ENCODE measurements at places on chromosomes 7 and 10.

DNA sequence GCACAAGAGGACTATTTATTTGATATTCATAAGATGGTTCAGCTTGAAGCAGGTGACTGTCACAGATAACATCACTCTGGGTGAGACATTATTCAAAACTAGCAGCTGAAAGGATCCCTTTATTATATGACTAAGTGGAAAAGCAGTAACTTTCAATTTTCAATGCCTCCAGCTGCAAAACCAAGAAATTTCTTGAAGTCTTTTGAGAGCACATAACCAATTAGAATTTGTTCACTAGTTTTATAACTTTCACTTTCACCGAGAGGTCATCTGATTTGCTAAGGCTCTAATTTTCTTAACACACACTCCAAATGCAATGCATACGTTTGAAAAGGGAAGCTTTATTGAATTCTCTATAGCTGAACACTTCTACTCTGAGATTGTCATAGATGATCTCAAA lies 88.6 kb upstream of the KLF14 start:
- DNase-seq = no peak

DNA sequence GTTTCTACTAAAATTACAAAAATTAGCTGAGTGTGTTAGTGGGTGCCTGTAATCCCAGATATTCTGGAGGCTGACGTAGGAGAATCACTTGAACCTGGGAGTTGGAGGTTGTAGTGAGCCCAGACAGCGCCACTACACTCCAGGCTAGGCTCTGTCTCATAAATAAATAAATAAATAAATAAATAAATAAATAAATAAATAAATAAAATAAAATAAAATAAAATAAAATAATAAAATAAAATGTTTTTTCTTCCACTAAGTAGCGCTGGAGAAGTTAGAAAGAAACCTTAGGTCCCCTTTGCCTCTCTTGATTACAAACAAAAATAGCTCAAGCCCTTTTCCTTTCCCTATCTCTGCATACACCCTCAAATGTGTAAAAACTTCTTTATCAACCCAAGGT lies 525.9 kb downstream of the IPMK start:
- no peak for DNase-seq

- no peak for DNase-seq
These were observed 159.7 kb downstream of the GNAI1 start for GRCh38 chr7:80294346-80294745.

DNA sequence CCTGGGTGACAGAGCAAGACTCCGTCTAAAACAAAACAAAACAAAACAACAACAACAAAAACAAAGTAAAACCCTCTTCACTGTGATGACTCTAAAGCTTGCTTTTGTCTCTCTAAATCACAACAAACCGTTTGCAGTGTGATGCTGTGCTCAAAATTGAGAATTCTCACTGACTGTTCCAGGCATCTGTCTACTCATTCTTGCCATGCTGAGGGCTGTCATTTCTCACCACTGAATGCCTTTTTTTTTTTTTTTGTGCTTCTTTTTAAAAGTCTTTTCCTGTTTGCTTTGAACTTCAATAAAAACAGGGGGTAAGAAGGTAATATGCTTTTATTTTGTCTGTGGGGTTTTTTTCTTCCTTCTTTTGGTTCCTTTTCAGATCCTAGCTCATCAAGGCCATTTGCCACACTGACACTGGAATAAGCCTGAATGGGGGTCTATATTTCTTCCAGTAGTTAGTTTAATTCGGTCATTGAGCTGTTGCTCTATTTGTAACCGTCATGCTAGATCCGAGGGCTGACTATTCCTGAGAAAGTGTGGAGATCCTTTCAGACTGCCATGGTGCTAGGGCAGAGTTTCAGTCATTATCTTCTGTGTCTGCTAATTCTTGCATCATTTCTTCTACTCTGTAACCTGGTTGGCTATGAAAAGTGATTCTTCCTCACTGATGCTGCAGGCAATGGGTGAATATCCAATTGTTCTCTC lies 10.6 kb downstream of the FAS start:
- no peak for DNase-seq

DNA sequence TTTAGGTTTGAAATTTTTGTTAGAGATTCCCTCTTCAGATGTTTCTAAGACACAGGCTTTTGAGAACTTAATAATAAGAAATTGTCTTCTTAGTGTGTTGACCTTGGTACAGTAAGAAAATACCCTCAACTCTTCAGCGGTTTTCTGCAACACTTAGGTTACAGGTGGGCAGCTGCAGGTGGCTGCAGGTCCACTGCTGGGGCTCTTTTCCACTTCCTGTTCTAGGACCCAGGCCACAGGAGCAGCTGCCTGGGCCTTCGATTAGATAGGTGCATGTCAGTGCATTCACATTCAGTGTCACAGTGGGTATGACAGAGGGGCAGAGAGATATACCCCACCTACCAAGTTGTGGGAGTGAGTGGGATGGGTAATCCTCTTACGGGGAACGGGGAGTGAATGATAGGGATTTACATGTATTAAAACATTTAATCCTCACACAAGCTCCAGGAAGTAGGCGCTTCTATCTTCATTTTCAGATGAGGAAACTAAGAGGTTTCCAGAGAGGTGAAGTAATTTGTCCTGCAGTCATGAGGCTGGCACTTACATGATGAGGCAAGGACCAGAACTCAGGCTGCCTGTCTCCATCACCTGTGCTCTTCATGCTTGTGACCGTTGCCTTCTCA lies 20.2 kb upstream of the SUV39H2 start:
- DNase-seq = no peak

DNA sequence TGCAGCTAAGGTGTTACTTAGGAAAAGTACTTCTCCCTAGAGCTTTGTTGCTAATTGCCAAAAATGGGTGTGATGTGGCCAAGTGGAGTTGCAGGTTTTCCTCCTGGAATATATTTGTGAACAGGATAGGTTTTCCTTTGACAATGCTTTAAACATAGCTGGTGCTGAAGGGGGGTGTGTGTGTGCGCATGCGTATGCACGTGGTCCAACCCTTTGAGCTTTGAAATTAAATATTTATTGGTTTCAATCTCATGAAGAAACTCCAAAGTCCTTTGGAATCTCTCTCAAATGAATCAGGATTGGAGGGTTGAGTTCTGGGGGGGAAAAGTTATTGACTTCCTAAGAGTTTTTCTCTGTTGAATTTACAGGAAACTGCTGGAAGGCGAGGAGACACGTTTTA lies 11.1 kb downstream of the INA start:
- DNase-seq = no peak

DNA sequence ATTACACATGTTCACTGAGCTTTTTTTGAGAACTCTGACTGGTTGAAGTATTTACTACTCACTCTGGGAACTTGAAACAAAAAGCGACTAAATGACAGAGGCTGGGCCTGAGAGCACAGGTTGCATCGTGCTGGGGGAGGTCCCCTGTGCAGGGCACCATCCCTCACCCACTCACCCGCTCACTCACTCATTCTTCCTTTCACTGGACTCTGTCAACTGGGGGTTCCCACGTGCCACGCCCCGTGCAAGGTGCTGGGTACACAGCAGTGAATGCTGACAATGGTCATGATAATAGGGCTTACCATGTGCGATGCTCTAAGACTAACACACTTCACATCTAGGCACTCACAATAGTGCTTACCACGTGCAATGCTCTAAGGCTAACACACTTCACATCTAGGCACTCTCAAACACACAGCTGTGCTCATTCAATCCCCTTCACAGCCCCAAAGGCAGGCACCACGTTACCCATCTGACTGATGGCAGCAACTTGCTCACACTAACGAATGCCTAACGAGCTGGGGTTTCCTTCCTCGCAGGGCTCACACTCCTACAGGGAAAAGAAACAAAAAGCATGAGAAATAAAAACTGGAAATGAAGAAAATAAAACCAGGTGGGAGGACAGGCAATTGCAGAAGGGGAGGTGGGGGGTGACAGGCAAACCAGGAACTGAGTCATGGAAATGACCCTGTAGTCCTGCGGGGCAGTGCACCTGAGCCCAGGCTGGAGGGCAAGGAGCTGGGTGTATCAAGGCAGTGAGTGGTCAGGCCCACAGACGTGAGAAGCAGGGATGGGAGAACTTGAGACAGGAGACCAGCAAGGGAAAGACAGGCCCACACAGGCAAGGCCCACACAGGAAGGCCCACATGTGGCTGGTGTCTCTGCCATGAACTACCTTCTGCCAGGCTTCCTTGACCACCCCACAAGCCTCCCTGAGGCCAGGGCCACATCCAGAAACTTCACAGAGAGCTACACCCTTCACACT lies 147.0 kb upstream of the FAM20C start:
- no peak for DNase-seq

GRCh38 chr7:466465-467191 lies 53.0 kb downstream of the PDGFA start:
- no peak for DNase-seq

- no peak for DNase-seq
These were observed 542.3 kb upstream of the NRP1 start for GRCh38 chr10:33876584-33877400.

- DNase-seq = no peak
These were observed 135.4 kb downstream of the PPP1R3A start for GRCh38 chr7:113783403-113783802.

GRCh38 chr10:9895453-9895852 lies 1122.2 kb upstream of the CELF2 start:
- DNase-seq = no peak

- no peak for DNase-seq
These were observed 66.8 kb downstream of the RHOBTB1 start for GRCh38 chr10:60877061-60877776.

DNA sequence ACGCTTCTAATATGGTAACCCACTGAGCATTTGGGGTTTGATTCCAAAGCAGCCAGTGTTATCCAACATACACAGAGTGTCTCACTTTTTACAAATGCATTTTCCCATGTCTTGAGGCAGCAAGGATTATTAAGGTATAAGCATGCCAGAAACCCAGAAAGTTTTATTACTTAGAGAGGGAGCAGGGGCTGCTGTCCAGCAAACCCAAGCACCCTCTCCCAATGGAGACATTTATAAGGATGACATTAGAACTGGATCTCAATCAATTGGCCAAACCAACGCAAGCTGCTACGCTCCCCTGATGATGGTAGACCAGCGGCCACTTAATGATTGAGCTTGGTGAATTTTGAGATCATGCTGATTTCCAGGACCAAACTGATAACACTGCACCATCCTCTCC lies 176.3 kb downstream of the FANK1 start:
- DNase-seq = no peak

- DNase-seq = no peak
These were observed 9.1 kb upstream of the EIF4H start for GRCh38 chr7:74164985-74165456.

DNA sequence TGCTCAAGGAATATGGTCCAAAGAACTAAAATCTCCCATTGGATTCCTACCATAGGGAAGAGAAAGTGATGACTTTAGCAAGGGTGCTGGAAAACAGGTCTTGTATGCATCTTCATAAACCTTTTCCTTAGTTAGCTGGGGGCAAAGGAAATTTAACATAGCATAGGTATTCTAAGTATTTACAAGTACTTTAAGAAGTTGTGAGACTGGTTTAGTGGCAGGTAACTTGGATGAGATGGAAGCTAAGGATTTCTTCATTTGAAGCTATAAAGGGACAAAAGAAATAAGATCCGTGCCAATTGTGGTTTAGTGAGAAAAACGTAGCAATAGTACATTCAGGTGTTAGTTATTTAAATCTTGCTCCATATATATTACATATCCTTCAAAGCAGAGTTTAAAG lies 183.4 kb upstream of the TCF7L2 start:
- no peak for DNase-seq

- no peak for DNase-seq
These were observed 59.9 kb upstream of the RHEB start for GRCh38 chr7:151579644-151580043.

- no peak for DNase-seq
These were observed 18.0 kb downstream of the PURB start for GRCh38 chr7:44867073-44867995.

DNA sequence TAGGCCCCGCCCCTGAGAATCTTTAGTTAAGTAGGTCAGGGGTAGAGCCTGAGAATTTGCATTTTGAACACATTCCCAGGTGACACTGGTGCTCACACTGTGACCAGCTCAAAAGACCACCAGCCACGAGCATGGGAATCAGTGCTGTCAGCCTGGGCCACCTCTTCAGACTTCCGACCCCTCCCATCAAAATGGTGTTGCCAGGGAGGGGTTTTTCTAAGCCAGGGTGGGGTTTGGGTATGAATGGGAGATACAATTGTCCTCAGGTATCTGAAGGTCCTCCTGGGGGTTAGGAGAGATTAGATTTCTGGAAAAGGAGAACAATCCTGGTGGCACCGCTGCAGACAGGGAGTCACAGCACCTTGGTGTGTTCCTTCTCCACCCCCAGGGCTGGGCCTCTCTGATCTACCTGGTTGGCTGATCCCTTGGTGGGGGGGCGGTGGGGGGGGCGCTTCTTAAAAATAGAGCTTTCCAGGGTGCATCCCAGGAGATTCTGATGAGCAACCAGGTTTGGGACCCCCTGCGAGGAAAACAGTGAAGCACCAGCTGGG lies 111.5 kb upstream of the ANLN start:
- DNase-seq = no peak

DNA sequence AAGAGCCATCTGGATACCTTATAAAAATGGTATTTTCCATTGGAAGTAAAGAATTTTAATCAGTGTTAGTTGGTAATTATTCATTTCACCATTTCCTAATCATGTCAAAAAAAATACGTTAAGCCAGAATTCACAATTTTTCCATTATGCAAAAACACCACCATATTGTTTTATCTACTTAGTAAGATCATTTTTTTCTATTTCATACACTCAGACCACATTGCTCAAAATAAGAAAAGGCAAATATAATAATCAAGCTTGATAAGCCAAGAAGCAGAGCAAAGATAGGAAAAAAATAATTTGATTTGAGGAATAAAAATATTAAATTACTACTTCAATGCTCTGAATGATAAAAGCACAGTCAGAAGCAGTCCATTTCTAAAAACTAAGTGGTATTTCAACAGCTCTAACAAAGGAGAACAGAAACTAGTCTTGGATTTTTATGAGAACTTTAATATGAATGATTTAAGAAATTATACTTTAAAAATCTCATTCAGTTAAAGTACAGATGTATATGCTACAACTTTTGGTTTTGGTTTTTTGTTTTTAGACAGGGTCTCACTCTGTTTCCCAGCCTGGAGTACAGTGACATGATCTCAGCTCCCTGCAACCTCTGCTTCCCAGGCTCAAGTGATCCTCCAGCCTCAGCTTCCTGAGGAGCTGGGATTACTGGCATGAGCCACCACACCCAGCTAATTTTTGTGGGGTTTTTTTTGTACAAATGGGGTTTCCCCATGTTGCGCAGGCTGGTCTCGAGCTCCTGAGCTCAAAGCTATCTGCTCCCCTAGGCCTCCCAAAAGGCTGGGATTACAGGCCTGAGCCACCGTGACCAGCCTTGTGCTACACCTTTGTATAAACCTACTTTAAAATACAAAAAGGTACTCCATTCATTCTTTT lies 46.6 kb downstream of the LRRN3 start:
- DNase-seq = no peak

- no peak for DNase-seq
These were observed 176.4 kb downstream of the ZNF248 start for GRCh38 chr10:37680716-37681616.

Measured in NCI-H774 (cell line).